ENCODE measurements at places on chromosomes 2 and 18.

GRCh38 chr18:22550861-22551260 lies 133.1 kb upstream of the CTAGE1 start:
- DNase-seq: no peak

DNA sequence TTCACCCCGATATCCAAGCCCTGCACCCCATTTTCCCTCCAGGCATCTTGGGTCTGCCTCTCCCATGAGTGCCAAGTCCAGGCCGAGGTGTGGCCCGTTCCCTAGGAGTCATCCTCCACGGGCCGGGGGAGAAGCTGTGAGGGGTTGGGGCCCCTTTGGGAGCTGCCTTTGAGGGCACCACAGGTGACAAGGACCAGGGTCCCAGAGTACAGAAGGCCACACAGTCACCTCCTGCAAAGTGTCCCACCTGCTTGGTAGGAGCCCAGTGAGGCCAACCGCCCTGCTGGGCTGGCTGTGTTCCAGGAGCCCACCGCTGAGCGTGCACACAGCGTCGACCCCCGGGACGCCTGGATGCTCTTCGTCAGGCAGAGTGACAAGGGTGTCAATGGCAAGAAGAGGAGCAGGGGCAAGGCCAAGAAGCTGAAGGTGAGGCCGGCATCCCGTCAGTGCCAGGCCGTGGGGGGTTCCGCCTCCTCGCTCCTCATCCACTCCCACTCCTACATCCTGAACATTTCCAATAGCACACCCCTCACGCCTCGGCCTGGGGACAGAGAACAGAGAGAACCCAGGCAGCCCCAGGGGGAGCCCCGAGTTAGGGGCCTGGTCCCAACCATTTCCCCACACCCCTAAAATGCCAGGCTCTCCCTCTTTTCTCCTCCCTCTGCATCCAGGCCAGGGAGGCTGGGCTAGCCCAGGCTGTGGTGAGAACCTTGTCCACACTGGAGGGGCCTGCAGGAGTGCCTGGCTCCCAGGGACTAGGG lies 2.7 kb downstream of the ERFE start:
- no peak for DNase-seq

- DNase-seq: no peak
Observed at GRCh38 chr2:222242532-222242931, 56.3 kb downstream of the PAX3 start.

GRCh38 chr2:228518-229278 lies 35.1 kb downstream of the SH3YL1 start:
- DNase-seq: no peak

DNA sequence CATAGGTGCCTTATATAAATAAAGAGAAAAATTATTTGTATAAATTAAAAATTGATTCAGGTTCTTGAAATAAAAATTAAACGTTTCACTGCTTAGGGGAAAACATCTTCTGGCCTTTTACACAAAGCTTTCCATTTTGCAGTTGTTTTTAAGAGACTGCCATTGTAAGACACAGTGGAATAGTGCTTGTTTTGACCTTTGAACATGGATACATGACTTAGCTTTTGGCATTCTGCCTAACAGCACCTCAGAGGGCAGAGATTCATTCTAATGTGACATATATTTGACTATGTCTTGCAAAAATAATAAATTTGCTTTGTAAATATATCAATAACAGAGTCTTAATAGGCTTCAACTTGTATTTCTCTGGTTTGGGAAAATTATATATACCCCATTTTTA lies 142.1 kb downstream of the SLC4A10 start:
- no peak for DNase-seq

DNA sequence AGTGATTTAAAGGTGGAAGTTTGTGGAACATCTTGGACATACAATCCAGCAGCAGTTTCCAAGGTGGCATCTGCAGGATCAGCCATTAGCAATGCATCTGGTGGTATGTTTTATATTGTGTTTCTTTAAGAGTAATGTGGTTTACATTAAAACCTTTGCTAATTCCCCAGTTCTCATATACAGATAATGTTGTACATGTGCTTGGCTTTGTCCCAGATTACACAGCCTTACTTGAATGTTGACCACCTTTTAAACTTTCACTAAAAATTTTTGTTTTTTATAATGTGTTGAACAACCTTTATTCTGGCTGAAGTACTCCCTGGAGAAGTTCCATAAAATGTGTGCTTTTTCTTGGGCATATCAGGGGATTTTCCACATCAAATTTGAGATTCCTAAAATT lies 57.5 kb downstream of the MIB1 start:
- no peak for DNase-seq

- DNase-seq: no peak
Observed at GRCh38 chr2:69251943-69252342, 135.1 kb downstream of the GFPT1 start.

GRCh38 chr18:8800445-8800844 lies 95.1 kb downstream of the MTCL1 start:
- peak; percentile 100 for DNase-seq

GRCh38 chr2:10930721-10931516 lies 19.2 kb downstream of the KCNF1 start:
- no peak for DNase-seq

DNA sequence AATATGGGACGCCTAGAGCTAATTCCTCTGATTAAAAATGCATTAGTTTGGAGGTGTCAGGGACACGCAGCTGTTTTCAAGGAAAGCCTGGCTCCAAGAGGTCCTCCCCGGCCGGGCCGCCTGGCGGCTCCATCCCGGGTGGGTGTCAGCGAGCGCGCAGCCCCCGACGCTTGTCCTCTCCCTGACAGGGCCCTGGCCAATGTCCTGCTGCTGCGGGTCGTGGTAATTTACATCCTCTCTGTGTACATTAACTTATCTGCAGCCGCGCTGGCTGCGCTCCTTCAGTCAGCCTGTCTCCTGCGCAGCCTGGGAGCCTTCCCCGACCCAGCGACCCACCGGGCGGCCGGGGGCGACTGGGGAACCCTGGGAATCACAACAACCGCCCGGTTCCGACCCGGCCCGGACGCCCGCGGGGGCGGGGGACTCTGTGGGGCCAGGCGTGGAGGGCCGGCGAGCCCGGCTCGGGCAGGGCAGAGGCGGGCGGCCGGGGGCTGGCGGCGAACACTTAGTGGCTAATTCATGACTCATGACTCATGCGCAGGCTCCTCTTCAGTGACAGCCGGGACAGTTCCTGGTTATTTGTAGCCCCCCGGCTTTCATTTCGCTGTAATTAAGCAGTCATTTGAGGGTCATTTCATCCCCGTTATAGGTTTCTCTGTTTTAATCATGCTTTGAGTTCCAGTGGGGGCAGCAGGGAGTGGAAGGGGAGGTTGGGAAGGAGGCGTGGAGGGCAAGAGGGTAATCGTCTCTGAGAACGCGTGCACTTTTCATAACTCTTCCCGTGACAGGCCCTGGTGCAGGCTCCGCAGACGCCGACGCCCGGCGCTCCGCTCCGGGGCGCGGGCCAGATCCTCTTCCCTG lies 141.9 kb upstream of the CTAGE1 start:
- peak; percentile 79 for DNase-seq

DNA sequence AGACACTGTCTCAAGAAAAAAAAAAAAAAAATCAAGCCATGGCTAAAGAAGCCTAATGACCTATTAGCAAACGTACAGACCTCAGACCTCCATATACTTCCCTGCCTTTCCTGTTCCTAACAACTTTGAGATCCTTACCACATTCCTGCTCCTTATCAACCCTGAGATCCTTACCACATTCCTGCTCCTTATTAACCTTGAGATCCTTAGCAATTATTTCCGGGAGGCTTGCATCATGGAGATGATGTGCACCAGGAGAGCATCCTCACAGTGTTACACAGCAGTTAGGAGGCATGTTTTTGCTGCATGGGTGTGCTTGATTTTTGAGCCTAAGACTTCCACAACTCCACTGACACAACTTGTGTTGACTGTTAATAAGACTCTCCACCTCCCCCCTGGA lies 54.6 kb upstream of the RASGRP3 start:
- DNase-seq: peak; percentile 68

DNA sequence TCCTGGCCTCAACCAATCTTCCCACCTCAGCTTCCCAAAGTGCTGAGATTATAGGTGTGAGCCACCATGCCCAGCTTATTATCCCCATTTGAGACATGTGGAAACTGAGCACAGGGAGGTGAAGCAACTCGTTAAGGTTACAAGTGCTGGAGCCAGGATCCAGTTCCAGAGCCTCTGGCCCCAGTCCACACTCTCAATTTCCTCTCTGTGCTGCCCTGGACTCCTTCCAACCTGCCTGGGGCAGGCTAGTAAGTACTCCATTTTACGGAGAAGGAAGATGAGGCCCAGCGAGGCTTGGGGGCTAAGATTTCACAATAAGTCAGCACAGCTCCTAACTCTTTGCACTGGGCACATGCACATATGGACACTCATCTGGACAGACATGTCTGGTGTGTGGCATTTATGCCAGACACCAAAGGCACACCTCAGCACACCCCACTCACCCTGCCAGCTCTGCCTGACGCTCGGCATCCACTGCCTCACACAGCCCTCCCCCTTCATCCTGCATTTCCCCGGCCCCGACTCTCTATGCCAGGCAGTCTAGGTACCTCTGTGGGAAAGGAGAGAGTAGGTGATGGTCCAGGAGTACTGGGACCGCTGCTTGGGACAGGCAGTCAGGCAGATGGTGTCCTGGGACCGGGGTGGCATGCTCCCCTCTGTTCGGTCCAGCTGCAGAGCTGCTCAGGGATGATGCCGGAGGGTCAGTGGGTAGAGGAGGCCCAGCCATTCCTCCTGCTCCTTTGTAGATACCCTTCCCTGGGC lies 20.5 kb downstream of the CFAP65 start:
- peak; percentile 16 for DNase-seq

GRCh38 chr2:190340369-190340768 lies 3.0 kb upstream of the INPP1 start:
- peak; percentile 24 for DNase-seq

GRCh38 chr2:210913461-210913860 lies 357.1 kb downstream of the CPS1 start:
- DNase-seq: no peak

GRCh38 chr2:45867349-45867748 lies 215.9 kb downstream of the PRKCE start:
- DNase-seq: no peak

GRCh38 chr2:37786854-37787253 lies 115.4 kb upstream of the CDC42EP3 start:
- DNase-seq: no peak

GRCh38 chr2:44246436-44246835 lies 28.8 kb upstream of the SLC3A1 start:
- peak; percentile 5 for DNase-seq

DNA sequence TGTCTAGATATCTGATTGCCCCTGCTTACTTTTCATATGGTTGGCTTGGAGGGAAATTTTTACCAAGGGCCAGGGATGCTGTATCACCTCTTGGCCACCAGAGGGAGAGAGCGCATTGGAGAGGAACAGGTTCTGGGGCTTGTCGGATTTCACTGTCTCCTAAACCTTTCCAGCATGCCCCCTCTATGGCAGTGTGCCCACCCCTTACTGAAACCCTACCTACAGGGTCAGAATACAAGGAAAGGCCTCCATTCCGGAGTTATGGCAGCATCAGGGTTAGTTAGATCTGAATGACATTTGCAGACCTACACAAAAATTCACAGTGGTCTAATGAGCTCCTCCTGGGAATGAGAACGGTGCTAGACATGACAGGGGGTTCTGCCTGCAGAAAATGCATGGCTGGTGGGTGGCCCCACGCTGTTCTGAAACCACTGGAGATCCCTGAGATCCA lies 5.8 kb downstream of the SLC14A2 start:
- peak; percentile 46 for DNase-seq

DNA sequence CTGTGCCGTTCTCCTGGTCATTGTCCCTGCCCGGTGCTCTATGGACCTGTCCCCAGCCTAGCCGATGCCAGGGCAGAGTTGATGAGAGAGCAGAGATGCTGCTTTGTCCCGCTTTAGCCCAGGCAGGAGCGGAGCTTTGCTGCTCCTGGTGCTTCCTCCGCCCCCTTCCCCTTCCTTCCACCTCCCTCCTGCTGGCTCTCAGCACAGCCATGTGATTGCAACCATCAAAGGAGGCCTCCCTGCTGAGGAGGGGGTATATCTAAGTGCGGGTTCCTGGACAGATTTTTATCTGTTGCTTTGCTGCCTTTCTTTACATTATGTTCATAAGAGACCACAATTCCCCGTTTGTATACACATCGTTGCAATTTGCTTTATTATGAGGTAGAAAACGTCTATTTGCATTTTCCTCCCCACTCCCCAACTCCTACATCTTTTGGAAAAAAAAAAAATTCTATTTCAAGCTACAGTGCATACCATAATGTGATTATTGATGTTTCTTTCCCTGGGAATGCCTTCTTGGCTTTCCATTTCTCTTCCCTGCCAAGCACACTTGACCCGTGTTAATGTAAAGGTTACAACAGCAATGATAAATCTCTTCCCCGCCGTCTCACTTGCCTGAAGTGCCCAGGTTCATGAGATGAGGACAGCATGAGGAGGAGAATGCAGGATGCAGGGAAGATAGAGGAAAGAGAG lies 25.4 kb downstream of the ALPK2 start:
- no peak for DNase-seq

DNA sequence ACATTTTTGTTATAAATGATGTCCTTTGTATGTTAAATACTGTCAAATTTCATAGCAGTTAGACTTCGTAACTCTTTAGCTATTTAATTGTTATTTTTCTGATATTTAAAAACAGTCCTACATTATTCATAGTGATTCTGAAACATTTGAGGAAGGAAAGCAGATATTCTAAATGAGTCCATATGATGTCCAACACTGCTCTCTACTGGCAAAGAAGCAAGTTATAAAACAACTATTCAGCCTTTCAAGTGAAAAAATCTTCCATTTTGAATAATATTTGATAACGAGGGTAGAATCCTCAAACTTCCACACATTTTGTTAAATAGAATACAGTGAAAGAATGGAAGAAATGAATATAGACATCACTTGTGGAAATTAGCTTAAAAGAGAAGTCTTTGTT lies 220.8 kb downstream of the GULP1 start:
- DNase-seq: peak; percentile 63

DNA sequence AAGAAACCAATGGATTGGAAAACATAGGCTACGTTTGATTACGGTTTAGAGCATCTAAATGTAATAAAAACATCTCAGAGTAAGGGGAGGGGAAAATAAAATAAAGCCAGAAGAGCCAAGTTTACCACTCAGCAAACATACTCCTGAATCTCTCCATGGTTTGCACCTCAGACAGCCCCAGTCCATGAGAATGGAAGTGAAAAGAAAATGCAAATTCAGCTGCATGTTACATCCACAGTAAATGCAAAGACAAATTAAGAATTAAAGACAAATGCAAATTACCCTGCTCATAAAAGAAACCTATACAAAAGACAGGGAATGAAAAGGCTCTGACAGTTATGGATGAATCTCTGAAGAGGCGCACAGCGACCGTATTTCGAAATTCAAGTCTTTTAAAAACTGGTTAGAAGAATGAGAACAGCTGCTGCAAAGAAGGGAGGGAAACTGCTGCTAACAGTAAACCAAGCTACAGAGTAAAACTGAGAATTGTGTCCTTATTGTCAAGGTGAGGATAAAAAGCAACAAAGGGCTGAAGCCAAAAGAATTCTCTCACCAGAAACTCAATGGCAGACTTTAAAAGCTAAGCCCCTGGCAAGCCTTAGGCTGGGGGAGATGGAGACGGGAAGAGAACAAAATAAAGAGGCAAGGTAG lies 197.9 kb upstream of the ACVR2A start:
- DNase-seq: no peak

- DNase-seq: peak; percentile 33
Observed at GRCh38 chr2:230343747-230344146, 16.8 kb downstream of the SP140L start.

GRCh38 chr2:198874472-198874858 lies 583.3 kb downstream of the SATB2 start:
- DNase-seq: no peak

GRCh38 chr2:231590614-231591013 lies 2.0 kb upstream of the TEX44 start:
- DNase-seq: no peak

Data from EL (cell line).